ENCODE measurements at places on chromosomes 3 and 15. TPM values are rescaled to one million over a fixed set of nuclear protein-coding genes. Genes with fewer than 3 reads are reported as not detected.
A peak's percentile ranks its signal among the peaks of the same experiment; 100 is the strongest.

DNA sequence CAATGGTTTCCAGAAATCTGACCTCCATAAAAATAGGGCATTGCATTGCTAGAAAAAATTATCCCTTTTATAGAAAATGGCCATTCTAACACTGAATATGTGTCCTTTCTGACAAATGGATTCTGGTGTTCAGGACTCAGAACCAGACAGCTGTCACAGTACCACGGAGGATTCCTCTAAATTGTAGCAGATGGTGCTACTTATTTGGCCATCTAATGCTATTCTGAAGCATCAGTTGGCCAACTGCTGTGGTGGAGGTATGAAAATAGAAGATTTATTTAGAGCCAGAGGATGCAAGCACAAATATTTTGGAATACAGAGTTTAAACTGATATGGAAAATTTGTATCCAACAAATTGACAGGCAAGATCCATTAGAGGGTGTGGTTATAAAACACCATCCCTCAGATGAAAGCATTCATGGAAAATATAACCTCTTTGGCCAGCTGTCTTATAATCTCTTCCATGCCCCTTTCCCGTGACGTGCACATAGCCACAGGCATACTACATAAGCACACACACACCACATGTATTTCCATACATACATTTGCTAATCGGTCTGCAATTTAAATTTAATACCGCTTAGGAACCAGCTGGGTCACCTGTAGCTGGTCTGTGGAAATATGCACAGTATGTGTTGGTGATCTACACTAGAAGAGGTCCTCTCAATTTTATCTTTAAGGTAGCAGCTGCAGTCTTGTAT is 302.7 kb upstream of the KCNMB2 start:
- peaks cover 7% of the 10 kb centered on the region for H3K4me1 ChIP-seq
- no peak overlapping the region for H3K27ac ChIP-seq
- H3K4me3 ChIP-seq, result no peak overlapping the region
- DNase-seq, result no peak

GRCh38 chr3:40961104-40961857 is 238.0 kb upstream of the CTNNB1 start:
- H3K27ac ChIP-seq, result no peak overlapping the region
- no peaks in the 10 kb centered on the region for H3K4me1 ChIP-seq
- H3K4me3 ChIP-seq, result no peak overlapping the region
- DNase-seq, result no peak
- no peaks in the 10 kb centered on the region for H3K27me3 ChIP-seq

The CPN2 gene
- total RNA-seq, result not detected

- no peak overlapping the region for H3K4me3 ChIP-seq
- H3K27me3 ChIP-seq, result no peaks in the 10 kb centered on the region
- DNase-seq, result no peak
- no peaks in the 10 kb centered on the region for H3K4me1 ChIP-seq
- H3K27ac ChIP-seq, result no peak overlapping the region
Measured at GRCh38 chr15:96119734-96120133, 210.8 kb upstream of the NR2F2 start.

DNA sequence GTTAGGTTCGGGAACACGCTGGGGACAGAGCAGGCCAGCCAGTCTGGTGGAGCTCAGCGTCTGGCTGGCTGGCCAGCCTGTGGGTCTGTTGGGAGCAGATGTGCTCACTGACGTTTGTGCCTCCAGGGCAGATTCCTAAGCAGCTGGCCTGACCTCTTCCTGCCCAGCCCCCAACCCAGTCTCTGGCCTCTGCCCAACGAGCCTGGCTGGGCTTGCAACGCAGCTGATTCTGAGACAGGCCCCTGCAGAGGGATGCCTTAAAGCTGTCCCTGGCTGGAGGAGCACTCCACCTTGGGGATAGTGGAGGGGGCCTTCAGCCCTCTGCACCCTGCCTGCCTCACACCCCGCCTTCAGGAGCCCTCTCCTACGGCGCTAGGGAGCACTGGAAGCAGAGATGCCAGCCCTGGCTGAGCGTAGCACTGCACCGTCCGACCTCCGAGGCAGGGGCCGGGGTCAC is 46.0 kb downstream of the KLF13 start:
- peak overlapping the region; percentile 58 for H3K27ac ChIP-seq
- H3K4me3 ChIP-seq, result no peak overlapping the region
- peaks cover 35% of the 10 kb centered on the region for H3K36me3 ChIP-seq
- no peaks in the 10 kb centered on the region for H3K27me3 ChIP-seq

DNA sequence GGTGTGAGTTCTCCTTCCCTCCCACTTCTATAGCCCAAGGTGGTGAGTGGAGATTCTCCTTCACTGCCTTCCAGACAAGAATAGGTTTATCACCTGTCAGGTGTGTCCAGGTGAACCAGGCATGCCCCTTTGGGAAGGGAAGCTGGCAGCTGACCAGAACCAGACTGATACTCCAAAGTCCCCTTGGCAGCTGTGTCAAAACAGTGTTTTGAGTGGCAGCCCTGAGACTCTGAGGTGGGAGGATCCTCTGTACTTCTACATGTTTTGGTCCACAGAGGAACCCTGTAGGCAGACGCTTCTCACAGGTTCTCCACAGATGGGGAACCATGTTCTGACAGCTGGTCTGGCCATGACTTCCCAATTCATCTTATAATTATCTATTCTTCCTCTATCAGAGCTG is 30.1 kb downstream of the ISL2 start:
- no peak for DNase-seq
- H3K36me3 ChIP-seq, result no peaks in the 10 kb centered on the region
- no peak overlapping the region for H3K4me3 ChIP-seq
- H3K27me3 ChIP-seq, result no peaks in the 10 kb centered on the region
- H3K27ac ChIP-seq, result no peak overlapping the region
- H3K4me1 ChIP-seq, result peaks cover 7% of the 10 kb centered on the region

DNA sequence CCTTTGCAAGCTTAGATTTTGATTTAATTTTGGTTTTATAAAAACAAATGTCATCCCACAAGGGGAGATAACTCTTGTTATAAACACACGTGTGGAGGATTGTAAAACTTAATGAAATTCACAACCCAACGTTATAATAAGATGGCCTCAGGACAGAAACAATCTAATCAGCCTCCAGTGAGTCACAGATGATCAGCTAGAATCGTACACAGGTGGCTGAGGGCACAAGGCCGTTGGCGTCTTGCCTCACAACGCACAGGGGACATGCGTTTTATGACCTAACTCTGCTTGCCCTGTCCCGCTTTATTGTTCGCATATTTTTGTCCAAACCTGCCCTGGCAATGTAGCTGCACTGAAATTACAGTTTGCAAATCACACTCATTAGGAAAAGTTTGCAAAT is 121.9 kb upstream of the PDZRN3 start:
- no peaks in the 10 kb centered on the region for H3K27me3 ChIP-seq
- no peak for DNase-seq
- no peak overlapping the region for H3K4me3 ChIP-seq
- no peaks in the 10 kb centered on the region for H3K36me3 ChIP-seq

GRCh38 chr3:73245459-73245858 is 184.0 kb downstream of the EBLN2 start:
- DNase-seq, result no peak
- no peaks in the 10 kb centered on the region for H3K4me1 ChIP-seq
- H3K27me3 ChIP-seq, result no peaks in the 10 kb centered on the region

- H3K27me3 ChIP-seq, result peaks cover 5% of the 10 kb centered on the region
- no peak for DNase-seq
- H3K4me1 ChIP-seq, result no peaks in the 10 kb centered on the region
- H3K36me3 ChIP-seq, result no peaks in the 10 kb centered on the region
- no peak overlapping the region for H3K27ac ChIP-seq
Measured at GRCh38 chr3:15174953-15175352, 31.1 kb upstream of the CAPN7 start.

DNA sequence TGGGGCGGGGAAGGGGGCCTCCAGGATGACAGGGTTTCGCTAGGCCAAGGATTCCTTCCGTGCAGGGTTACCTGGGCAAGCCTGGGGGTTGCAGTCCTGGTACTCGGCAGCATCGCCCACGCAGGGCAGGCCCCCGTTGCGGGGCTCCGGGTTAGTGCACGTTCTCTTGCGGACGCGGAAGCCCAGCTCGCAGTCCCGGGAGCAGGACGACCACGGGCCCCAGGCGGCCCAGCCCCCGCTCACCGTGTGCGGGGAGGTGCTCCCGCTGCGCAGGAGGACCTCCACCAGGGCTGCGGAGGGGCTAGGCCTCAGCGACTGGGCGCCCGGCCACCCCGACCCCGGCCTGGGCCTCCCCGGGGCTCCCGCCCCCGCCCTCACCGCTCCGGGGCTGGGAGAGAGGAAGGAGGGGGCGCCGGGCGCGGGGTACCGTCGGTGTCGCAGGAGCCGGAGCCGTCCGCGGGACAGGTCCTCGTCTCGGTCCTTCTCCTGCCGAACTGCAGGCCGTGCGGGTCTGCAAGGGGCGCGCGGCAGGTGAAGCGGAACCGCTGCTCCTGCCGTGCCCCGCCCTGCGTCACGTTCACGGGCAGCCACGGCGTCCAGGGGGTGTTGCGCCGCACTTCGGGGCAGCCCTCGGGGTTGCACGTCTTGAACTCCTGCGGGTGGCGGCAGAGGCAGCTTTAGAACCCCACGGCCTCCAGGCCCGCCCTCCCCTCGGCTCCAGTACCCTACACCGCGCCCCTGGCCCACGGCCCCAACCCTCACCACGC is 114.6 kb downstream of the SEMA5B start:
- H3K4me3 ChIP-seq, result peak overlapping the region; percentile 16
- H3K4me1 ChIP-seq, result peaks cover 3% of the 10 kb centered on the region
- no peak overlapping the region for H3K27ac ChIP-seq

The SHC4 gene
- 1.7 TPM for total RNA-seq

The BOC gene
- total RNA-seq, result 129 TPM

DNA sequence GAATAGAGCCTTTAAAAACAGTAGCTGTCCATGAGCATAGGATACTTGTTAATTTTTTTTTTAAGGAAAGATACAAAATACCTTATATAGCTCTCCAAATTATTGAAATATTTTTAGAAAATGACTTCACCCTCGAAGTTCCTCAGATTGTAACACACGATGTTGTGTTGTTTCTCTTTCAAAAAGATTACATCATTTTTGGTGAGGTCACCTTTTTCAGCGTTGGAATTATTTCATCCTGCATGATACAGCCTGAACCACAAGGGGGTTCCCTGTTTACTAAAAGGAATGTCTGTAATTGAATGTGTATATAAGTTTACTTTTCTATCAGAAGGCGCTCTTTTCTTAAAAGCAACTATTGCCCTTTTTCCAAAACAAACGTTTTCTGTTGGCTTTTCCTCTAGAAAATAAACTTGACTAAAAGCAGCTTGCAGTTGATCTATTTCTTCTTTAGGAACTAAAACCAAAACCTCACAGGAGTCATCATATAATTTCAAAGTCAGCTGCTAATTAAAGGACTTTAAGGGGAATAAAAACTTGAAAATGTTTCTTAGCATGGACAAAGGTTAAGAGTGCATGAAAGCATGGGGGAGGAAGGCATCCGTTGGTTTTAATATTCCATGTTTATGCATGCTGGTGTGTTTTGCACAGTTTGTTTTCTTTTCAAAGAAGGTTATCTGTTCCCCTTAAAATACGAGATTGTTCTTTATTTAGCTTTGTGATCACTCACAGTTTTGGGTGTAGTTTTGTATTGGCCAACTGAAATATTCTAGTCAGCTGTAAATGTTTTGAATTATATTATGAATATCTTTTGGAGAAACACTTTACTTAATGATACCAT is 29.4 kb downstream of the LYSMD4 start:
- H3K36me3 ChIP-seq, result no peaks in the 10 kb centered on the region
- H3K27ac ChIP-seq, result peak overlapping the region; percentile 81
- DNase-seq, result no peak
- H3K27me3 ChIP-seq, result no peaks in the 10 kb centered on the region

GRCh38 chr3:170178651-170179050 is 2.9 kb downstream of the PHC3 start:
- H3K27me3 ChIP-seq, result no peaks in the 10 kb centered on the region
- no peak for DNase-seq
- H3K27ac ChIP-seq, result no peak overlapping the region
- H3K4me3 ChIP-seq, result no peak overlapping the region
- peaks cover 38% of the 10 kb centered on the region for H3K36me3 ChIP-seq

The CSPG5 gene
- total RNA-seq, result 2.3 TPM

GRCh38 chr15:88454236-88454635 is 13.0 kb downstream of the MRPL46 start:
- H3K27ac ChIP-seq, result no peak overlapping the region
- no peak for DNase-seq
- H3K36me3 ChIP-seq, result peaks cover 23% of the 10 kb centered on the region
- H3K4me3 ChIP-seq, result no peak overlapping the region
- peaks cover 1% of the 10 kb centered on the region for H3K27me3 ChIP-seq

The ANP32A gene
- 101 TPM for total RNA-seq

The SLC2A2 gene
- not detected for total RNA-seq

The ANKUB1 gene
- total RNA-seq, result not detected

The PSTPIP1 gene
- total RNA-seq, result 1.9 TPM

GRCh38 chr3:95705786-95706418 is 1108.5 kb upstream of the EPHA6 start:
- no peak overlapping the region for H3K4me3 ChIP-seq
- H3K36me3 ChIP-seq, result no peaks in the 10 kb centered on the region
- DNase-seq, result no peak

DNA sequence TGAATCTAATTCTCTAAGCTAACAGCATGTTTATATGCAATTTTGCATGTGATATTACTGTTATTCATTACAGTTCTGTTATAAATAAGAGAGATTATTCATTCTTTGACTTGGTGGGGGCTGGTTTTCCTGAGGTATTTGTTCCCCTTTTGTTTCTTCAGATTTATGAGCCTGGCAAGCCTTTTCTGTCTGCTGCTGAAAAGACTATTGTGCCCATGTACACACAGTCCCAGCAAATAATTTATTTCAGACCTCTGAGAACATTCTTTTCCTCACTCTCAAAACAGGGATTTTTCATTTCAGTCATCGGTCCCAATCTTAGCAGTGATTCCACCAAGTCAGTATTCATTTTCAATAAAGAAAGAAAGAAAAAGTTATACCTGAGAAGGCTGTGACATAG is 716.8 kb downstream of the NSUN3 start:
- DNase-seq, result no peak
- no peak overlapping the region for H3K4me3 ChIP-seq
- no peak overlapping the region for H3K27ac ChIP-seq
- no peaks in the 10 kb centered on the region for H3K27me3 ChIP-seq

GRCh38 chr3:76436894-76437293 is 603.0 kb upstream of the ROBO2 start:
- H3K36me3 ChIP-seq, result no peaks in the 10 kb centered on the region
- H3K4me3 ChIP-seq, result no peak overlapping the region
- DNase-seq, result no peak
- H3K27ac ChIP-seq, result no peak overlapping the region

- no peaks in the 10 kb centered on the region for H3K36me3 ChIP-seq
- DNase-seq, result no peak
- peak overlapping the region; percentile 54 for H3K4me3 ChIP-seq
- H3K27me3 ChIP-seq, result peaks cover 98% of the 10 kb centered on the region
- H3K27ac ChIP-seq, result peak overlapping the region; percentile 12
- H3K4me1 ChIP-seq, result peaks cover 46% of the 10 kb centered on the region
Measured at GRCh38 chr3:169661361-169662131, 2.0 kb downstream of the MECOM start.

DNA sequence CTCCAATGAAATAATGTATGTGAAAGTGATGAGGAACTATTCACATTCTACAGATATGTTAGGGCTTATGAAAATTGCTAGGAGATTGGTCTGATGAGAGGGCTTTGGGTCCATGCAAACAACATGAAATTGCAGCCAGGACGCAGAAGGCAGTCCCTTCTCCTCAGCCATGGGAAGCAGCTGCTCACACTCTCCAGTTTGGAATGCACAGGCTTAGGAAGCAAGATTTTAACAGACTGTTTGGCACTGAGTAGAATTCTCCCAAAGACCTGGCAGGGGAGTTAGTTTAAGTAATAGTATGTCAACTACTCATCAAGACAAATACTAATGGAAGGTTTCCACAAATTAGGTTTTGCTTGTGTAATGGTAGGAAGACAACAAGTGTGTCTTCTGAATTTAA is 500.7 kb upstream of the ARRDC4 start:
- no peak overlapping the region for H3K4me3 ChIP-seq
- H3K27me3 ChIP-seq, result no peaks in the 10 kb centered on the region
- H3K36me3 ChIP-seq, result no peaks in the 10 kb centered on the region
- H3K27ac ChIP-seq, result no peak overlapping the region

Data from suprapubic skin (tissue), 4 donors.